Hematopoietic multipotent progenitor cell (in vitro differentiated cells): ENCODE measurements at places on chromosomes 2 and 18. TPM values are rescaled to one million over a fixed set of nuclear protein-coding genes. Genes with fewer than 3 reads are reported as not detected.

DNA sequence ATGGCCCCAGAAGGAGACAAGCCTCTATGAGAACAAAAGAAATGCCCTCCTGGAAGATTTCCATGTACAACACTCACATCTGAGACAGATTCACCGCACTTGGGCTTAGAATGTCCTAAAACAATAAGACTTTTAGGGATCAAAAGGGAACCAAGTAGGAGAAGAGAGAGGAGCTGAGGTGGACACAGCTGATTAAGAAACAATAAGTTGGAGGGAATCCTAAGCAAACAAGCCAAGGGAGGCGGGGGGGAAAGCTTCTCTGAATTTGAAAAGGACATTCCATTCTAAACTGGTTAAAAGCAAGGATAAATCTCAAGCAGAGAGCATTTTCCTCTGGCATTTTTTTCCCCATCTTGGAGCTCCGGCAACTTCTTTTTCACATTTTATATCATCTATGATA, 9.9 kb downstream of the ACVR1 start:
- no peak for DNase-seq

- no peak for DNase-seq
Observed at GRCh38 chr18:56067214-56067894, 479.4 kb upstream of the TCF4 start.

GRCh38 chr2:55223958-55224760, 7.9 kb downstream of the CLHC1 start:
- DNase-seq, result no peak

DNA sequence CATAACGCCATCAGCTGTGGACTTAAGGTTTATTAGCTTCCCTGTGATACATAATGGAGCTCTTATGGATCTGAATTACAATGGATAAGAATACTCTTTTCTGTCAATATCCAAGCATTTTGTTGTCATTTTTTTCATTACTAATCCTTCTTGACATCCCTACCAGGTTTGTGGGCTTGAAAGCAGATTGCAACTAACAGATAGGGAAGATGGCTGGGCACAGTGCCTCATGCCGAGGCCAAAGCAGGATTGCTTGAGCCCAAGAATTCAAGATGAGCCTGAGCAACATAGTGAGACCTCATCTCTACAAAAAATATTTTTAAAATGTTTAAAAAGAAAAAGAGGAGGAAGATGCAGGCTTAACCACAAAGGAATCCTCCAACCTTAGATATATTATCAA, 42.4 kb downstream of the ASXL2 start:
- DNase-seq, result no peak

The CFAP210 gene
- total RNA-seq, result not detected

- DNase-seq, result no peak
Observed at GRCh38 chr2:196598846-196599245, 40.7 kb upstream of the CCDC150 start.
